ENCODE measurements at places on chromosomes 3 and 15. TPM values are rescaled to one million over a fixed set of nuclear protein-coding genes. Genes with fewer than 3 reads are reported as not detected.

The GOLGA8R gene
- total RNA-seq = 4.2 TPM

DNA sequence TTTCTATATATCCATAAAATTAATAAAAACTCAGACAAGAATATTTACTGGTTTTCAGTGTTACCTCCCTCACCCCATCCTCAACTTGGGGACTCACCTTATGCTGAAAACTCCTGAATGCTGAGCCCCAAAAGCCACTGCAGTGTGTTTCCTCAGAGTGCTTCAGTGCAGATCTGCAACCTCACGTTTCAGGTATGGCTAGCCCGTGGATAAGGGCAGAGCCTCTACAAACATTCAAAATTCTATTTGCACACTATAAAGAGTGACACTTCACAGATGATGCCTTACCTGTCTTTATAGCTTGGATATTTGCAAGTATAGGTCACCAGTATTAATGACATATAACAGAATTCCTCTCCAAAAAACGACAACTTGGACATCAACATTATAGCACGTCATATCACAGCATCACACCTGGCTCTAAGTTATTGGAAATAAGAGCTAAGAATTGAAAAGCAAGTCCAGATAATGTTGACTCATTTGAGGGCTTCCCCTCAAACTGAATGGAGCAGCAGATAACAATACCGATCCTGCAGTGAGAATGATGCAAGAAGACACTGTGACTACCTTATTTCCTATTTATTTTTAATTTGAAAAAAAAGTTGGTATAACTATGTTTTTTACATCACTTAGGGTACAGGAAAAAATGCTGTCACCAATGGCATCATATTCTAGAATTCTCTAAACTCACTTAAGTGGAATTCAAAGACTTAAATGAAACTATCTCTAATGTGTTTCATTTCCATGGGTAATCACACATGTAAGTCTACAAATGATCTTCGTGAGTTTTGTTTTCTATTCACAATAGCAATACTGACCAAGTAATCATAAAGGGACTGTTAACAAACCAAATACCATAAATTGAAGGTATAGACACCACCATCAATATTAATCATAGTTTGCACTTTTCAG is 40.7 kb upstream of the RSL24D1 start:
- DNase-seq = no peak

DNA sequence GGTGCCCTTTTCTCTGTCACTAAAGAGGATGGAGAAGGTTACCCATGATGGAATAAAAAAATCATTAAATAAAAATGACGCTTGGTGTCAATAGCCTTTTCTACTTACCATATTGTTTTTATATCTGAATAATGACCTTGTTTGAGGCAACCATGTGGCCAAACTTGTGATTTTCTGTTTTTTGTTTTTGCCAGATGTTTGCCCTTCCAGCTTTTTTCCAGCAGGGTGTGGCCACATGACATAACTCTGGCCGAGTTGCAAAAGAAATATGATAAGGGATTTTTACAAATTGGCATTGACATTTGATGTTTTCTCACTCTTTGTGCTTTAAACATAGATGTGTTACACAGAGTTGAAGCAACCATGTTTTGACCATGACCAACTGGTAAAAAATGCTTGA is 39.7 kb upstream of the EPHA3 start:
- no peak for DNase-seq

- DNase-seq = no peak
Measured at GRCh38 chr3:78889348-78889747, 878.5 kb downstream of the ROBO1 start.

The THPO gene
- total RNA-seq = not detected

DNA sequence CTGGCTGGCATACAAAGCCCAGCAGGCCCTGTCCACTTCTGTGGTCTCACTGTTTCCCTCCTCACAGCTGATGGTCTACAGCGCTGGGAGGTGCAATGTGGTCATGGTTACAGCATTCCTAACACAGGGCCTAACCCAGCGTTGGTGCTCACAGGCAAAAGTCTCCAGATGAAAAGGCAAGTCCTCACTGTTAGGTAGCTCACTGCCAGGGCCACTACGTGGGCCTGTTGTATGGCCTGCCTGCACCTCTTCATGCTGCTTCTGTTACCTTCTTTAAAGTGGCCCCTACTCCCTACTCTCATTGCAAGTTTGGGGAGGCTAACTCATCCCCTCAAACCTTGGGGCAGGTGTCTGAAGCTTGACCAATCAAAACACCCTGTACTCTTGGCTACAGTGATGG is 31.3 kb downstream of the CCDC13 start:
- no peak for DNase-seq

DNA sequence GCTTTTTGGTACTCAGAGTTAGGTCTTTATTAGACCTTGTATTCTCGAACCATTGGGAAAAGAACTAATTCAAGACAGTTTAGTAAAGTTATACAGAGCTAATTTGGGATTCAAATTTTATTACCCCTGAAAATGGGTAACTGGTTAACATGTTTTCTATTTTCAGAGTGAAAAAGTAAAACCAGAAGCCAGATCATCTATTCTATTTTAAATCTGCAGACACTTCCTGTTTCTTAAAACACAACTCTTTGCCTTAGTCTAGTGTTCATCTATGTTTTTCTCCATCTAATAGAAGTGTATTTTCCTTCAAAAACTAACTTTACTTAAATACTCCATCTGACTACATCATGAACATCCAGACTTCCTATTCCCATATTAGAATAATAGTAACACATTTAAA is 113.4 kb downstream of the CCNL1 start:
- no peak for DNase-seq

- DNase-seq = peak; percentile 6
Measured at GRCh38 chr15:74320352-74321247, 46.8 kb downstream of the CYP11A1 start.

The CNTN3 gene
- total RNA-seq = not detected

DNA sequence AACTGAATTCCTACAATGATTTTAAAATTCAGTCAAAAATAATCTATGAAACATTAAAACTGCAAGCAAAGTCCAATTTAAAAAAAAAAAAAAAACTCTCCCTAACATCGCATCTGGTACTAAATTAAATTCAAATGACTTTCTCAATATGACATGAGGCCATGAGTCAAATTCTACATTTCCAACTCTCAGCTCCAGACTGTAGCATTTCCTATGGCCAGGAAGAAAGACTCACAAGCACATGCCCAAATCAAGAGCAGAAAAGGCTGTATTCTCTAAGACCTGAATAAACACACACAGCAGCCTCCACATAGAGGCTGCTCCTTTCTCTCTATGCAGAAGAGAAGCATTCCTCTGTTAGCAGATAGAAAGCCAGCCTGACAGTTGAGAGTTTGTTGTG is 729.2 kb downstream of the ROBO1 start:
- DNase-seq = no peak

DNA sequence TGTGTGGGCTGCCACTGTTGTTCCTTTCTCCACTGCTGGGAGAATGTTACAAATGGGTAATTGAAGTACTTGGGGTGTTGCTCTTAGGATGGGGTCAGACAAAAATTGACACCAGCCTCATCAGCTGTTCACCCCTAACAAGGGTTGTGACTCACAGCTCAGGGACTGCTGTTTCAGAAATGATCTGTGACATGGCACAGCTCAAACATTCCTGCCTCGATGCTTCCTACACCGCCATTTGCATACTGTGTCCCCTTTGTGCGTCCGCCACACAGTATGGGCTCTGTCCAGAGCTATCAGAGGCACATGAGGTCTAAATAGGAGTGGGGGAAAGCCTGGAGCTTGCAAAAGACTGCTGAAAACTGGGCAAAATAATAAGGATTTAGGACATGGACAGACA is 43.9 kb downstream of the CCNL1 start:
- no peak for DNase-seq

DNA sequence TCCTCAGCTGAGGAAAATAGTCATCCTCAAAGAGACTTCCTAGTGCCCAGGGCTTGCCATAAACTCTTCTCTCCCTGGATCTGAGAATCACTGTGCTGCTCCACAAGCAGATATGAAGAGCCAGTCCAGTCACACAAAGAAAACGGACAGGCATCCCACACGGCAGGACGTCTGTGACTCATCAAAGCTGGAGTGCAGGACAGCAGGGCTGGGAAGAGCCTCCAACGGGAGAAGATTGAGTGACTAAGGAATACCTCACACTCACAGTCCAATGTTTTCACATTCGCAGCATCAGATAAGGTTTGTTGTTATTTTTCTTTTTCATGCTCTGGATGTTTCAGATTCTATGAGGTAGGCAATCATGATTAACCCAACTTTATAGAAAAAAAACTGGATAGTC is 57.8 kb downstream of the NEK10 start:
- DNase-seq = no peak

DNA sequence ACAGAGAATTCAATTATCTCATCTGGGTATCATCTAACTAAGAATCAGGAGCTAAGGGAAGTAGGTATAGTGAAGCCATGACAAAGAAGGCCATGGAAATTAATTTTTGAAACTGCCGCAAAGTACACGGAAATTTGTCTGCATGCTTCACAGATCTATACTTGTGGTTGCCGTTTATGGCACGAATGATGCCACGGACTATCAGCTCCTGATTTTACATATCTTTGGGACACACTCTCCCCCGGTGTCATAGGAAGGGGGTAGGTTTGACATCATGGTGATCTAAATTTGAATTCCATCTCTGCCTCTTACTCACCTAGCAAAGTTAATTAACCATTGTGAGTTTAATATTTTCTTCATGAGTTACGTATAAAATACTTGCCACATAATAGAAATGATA is 14.0 kb downstream of the ARPP21 start:
- DNase-seq = no peak

The VGLL3 gene
- not detected for total RNA-seq

The CNTN6 gene
- not detected for total RNA-seq

GRCh38 chr3:51353691-51354090 is 31.4 kb upstream of the MANF start:
- DNase-seq = no peak

The HAUS2 gene
- 16.4 TPM for total RNA-seq

The GXYLT2 gene
- not detected for total RNA-seq

- no peak for DNase-seq
Measured at GRCh38 chr15:78065973-78066946, 11.3 kb downstream of the TBC1D2B start.

DNA sequence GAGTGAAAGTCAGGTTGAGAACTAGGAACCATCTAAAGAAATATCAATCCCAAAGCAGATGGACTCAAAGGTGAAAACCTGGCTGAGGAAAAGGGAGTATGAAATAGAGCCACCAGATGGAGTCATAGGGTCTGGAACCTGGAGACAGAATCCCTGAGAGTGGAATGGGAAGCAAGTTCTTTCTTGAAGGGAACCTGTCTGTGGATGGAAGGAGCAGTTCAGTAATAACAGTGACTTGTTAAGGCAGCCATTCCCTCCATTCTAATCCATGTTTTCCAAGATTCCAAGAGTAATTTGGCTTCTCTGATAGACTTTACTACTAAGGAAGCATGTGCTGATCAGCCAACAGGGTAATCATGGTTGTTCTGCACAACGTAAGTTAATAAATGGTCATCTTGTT is 22.5 kb upstream of the AQP9 start:
- DNase-seq = no peak

GRCh38 chr3:25533399-25533798 is 105.3 kb downstream of the RARB start:
- no peak for DNase-seq

DNA sequence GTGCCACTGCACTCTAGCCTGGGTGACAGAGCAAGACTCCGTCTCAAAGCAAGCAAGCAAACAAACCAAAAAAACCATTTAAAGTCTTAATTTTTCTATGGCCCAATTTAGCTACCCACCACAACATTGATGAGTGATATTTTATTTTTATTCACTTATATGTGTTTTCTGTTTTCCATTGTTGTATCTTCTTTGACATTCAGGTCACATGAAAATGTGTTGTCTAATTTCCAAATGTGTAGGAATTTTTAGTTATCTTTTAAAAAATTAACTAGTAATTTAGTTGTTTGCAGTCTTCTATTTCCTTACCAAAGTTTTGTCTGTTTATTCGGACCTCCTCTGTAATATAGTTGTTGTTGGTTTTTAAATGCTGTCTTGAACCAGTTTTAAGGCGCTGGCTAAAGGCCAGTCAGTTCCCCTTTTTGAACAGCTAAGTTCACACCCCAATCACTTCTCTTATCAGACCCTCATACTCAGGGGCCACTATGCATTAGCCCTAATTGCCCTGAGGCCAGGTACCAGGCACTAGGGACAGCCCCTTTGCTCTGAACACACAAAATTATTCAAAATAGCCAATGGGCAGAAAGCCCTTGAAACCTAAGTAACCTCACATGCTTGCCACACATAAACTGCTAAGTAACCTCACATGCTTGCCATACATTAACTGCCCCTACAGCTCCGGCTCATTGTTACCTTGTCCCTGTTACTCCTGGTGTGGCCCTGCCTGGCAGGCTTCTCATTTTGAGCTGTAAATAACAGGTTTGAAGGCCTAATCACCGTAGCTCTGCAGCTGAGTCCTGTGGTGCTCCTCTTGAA is 4.3 kb upstream of the CCR4 start:
- DNase-seq = no peak

- no peak for DNase-seq
Measured at GRCh38 chr15:66302489-66303278, 9.3 kb downstream of the DIS3L start.

The SYNPR gene
- total RNA-seq = not detected

GRCh38 chr15:78200276-78200930 is 34.0 kb downstream of the ACSBG1 start:
- DNase-seq = no peak

- DNase-seq = no peak
Measured at GRCh38 chr15:87792250-87793040, 464.1 kb downstream of the NTRK3 start.

DNA sequence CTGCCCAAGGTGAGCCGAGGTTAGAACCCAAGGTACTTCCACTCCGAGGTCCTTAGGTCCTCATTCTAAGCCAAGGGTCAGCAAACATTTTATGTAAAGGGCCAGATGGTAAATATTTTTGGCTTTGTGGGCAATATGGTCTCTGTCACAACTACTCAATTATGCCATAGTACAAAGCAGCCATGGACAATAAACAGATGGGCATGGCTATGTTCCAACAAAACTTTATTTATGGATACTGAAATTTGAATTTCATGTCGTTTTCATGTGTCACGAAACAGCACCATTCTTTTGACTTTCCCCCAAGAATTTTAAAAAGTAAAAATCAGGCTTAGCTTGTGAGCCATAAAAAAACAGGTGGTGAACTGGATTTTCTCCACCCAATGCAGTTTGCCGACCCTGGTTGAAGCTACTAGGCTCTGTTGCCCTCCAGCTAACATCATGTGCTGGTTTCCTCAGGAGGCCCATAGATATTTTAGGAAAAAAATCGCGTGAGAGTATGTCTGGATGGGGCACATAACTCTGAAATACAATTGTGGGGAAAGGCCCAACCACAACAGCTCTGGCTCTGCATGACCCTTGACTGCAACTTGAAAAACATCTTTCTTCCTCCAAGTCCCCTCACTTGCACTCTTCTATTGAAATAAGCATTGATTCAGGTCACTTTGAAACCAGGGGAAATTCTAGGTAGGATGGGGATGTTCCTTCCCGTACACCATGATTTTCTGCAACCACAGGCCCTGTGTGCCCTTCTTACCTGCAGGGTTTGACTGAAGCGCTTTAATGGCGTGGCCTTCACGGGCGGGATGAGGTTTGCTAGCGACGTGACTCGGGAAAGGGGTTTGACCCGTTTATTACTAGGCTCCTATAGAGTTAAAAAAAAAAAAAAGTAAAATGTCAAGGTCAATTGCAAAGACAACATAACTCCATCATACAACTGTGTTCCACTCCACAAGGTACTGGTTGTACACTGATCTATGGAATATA is 28.5 kb downstream of the ARHGEF3 start:
- DNase-seq = no peak

- DNase-seq = no peak
Measured at GRCh38 chr15:69357773-69358771, 56.1 kb upstream of the KIF23 start.

- DNase-seq = no peak
Measured at GRCh38 chr3:195595785-195596531, 12.2 kb upstream of the APOD start.

The MESP1 gene
- total RNA-seq = 0.53 TPM
